NCI-H774 (cell line): ENCODE measurements at places on chromosomes 12 and 14.

- DNase-seq, result peak; percentile 67
These were observed 120.1 kb downstream of the SMOC1 start for GRCh38 chr14:69999261-69999674.

- no peak for DNase-seq
These were observed 36.4 kb downstream of the ITPK1 start for GRCh38 chr14:93079321-93079720.

GRCh38 chr14:67650151-67650550 is 24.3 kb downstream of the VTI1B start:
- no peak for DNase-seq

GRCh38 chr14:69876221-69876847 is 2.9 kb upstream of the SMOC1 start:
- DNase-seq, result no peak

DNA sequence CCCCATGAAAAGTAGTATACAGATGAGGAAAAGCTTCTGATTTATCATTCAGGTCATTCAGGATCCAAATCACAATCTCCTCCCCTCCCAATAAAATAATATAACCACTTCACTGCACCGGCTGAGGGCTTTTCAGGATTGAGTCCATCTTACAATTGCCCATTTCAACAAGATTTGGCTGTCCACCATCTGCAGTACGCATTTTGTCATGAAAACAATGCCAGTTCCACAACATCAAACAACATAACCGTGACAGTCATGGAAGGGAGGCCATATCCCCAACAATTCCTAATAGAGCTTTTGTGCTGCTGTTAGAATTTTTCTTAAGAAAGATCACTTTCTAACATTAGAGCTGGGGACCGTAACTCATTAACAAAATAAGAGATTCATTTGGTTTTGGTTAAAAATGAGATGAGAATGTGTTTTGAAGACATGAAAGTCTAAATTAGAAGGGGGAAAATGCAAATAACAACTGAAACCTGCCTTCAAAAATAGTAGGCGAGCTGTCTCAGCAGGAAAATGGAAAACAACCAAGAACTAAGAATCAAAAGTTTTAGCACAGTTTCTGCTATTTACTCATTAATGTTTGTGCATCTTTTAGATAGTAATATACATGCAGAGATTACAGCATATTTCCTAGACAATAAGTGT is 38.3 kb upstream of the TMTC2 start:
- no peak for DNase-seq

DNA sequence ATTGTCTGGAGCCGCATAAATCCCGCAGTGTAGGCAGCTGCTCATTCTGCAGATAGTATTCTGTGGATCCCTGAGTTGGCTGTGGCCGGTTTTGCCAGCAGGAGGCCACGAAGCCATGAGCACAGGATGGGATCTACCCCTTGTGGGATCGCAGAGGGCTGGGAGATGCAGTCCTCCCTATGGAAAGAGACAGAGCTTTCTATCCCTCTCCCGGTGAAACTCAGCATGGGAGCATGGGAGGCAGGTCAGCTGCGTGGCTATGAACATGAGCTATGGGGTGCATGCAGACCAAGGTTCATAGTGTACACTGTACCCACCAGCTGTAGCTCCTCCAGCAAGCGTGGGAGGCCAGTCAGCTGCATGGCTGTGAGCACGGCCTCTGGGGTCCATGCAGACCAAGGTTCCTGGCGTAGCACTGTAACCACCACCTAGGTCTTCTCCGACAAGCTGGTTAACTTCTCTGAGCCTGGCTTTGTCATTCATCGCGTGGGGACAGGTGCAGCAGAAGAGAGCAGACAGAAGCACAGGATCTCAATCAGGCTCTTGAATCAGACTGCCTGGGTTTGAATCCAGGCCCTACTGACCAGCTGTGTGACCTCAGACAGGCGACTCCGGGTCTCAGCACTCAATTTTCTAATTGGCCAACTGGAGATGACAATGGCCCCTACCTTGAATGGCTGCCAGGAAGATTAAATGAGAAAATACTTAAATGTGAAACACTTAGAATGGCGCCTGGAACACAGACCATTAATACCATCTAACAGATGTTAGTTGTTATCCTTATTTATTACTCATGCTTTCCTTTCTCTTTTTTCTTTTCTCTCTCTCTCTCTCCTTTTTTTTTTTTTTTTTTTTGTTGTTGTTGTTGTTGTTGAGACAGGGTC is 6.0 kb downstream of the BDKRB1 start:
- DNase-seq, result no peak

GRCh38 chr14:36579001-36579555 is 3.3 kb downstream of the NKX2-8 start:
- no peak for DNase-seq

DNA sequence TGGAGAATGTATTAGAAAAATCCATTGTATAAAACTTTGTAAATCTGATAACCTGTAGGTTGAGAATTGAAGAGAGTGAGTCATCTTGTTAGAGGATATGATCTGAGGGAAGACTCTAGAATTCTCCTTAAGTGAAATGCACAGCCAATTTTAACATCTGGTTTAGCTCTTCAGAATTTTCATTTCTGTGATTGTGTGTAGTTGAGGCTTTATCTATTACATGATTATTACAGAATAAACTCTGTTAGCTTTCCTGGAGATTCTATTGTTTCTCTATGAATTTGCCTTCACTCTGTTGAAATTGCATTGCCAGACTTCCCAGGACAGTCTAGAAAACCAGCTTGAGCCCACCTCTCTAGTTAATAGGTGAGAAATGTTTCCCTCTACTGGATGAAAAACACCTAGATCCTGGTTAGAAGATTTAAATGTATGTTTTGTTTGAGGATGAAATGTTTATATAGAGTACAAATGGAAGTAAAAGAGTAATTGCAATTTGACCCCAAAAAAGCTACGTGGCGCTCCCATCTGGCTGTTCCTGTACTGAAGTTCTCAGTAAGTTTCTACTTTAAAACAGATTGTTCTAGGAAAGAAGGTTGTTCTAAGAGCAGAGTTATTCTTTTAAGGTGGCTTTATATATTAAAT is 2.9 kb downstream of the NUDT4 start:
- no peak for DNase-seq

- peak; percentile 85 for DNase-seq
These were observed 102.7 kb upstream of the TBX5 start for GRCh38 chr12:114508529-114509129.

GRCh38 chr14:103074729-103075367 is 9.2 kb upstream of the LBHD2 start:
- DNase-seq, result no peak

DNA sequence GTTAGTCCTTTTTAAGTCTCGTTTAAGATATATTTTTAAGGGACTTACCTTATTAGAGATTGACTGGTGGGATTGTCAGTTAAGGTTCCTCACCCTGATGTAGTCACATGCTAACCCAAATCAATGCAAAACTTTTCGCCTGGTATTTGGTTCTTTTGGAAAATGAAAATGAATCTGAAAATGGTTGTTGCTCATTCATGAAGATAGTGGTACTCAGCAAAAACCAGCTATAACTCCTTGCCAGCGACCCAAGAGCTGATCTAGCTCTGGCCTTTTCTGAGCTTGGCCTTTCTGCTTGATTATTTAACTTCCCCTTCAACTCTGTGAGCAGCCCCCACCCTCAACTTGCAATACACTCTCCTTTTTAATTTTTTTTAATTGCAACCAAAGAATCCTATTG is 85.0 kb upstream of the GTF2A1 start:
- DNase-seq, result no peak

DNA sequence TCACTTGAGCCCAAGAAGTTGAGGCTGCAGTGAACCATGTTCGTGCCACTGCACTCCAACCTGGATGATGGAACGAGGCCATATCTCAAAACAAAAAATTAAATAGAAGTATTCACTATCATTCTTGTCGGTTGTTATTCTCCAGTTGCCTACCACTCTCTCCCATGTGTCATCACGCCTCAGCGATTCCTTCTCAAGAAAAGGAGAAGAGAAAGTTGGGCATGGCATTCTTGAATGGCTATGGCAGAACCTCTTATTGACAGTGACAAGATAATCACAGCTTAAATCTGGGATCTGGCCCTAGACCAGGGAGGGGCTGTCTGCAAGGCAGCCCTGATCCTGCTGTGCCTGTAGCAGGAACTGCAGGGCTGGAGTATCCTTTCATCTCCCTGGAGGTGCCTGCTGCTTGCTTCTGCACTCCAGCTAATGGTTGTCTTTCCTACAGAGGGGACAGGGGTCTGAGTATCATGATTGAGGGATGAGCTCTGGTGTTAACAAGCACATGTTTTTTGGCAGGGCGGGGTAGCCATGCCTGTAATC is 12.8 kb upstream of the MLEC start:
- no peak for DNase-seq

DNA sequence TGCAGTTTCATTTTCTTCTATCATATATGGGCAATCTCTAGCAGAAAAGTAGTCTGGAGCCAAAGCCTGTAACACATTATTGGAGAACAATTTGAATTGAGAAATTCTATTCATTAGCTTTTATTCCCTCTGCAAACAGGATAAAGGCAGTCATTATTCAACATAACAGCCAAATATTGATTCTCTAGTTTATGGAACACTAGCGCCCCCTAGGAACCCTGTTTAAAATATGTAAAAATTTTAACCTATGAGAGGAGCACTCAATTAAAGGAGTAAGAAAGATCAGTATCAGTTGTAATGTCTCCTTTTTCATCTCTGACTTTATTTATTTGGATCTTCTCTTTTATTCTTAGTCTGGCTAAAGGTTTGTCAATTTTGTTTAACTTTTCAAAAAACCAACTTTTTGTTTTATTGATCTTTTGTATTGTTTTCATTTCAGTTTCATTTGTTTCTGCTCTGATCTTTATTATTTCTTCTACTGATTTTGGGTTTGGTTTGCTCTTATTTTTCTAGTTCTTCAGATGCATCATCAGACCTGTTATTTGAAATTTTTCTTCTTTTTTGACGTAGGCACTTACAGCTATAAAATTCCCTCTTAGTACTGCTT is 4.8 kb upstream of the LMNTD1 start:
- peak; percentile 57 for DNase-seq

GRCh38 chr12:98744680-98745079 is 99.6 kb downstream of the APAF1 start:
- no peak for DNase-seq

DNA sequence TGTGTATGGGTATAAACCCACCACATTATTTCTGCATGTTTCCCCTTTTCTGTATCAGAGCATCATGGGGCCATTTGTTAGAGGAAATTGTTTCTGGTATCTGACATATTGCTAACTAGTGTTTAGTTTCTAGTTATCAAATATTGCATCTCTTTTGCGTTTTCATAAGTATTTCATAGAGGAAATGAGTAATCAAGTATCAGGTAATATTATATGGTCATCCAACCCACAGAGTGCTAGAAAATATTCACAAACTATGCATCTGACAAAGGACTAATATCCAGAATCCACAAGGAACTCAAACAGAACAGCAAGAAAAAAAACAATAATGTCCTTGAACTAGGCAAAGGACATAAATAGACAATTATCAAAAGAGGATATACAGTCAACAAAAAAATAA is 258.9 kb upstream of the LRIG3 start:
- no peak for DNase-seq

DNA sequence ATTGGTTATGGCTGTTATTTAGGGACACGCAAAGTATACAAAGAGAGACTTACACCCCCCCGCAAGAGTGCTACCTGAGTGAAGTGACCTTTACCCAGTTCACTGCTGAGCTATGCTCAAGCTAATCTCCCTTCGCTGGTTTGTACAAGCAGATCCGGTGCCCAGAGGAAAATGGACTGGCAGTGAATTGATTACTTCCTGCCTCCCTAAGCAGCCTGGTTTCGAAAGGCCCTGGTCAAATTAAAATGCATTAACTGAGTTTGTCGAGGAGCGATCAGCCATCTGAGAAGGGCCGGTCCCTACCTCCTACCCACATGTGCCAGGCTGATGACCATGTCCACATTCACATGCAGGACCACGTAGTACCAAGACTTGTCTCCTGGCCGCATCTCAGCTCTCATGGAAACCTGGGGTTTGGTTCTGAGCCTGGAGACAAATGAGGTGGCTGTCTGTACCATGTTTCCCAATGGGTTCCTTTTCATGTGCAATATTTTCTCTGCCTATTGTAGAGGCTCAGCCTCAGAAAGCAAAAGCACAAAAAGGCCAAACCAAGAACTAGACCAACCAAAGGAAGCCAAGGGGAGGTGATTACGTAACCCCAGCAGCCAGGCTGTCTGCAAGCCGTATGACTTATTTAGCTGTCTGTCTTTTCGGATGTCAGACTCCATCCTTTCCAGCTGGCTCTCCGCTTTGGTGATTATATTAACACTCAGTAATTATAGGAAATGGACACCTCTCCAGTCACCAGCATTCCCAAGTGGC is 284.7 kb upstream of the PWP1 start:
- DNase-seq, result peak; percentile 16

- no peak for DNase-seq
These were observed 12.6 kb downstream of the RCOR1 start for GRCh38 chr14:102605029-102605428.

DNA sequence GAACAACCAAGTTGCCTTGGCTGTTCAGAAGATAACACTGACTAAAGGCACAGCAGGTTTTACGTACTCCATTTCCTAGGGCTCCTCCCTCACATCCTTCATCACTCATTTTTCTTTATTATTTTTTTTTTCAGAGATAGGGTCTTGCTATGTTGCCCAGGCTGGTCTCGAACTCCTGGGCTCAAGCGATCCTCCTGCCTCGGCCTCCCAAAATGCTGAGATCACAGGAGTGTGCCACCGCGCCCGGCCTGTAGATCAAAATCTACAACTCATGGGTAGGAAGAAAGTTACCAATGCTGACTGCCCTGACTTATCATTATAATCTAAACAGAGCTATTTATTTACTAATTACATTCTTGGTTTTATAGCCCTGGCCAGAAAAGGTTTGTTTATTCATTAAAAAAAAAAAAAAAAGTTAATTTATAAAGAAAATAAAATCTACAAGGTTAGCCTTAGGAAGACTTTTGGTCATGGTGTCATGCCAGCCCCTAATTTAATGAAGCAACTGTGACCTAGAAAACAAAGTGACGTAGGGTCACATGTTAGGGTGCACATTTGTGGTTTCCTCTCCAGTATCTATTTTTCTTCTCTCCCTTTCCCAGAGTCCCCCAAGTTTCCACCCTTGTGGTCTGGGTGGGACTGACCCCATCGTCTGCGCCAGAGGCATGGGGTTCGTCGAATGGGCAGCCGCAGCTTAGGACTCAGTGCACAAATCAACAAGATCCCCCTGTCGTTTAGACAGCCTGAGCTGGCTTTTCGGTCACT is 19.0 kb upstream of the FOXN3 start:
- no peak for DNase-seq

DNA sequence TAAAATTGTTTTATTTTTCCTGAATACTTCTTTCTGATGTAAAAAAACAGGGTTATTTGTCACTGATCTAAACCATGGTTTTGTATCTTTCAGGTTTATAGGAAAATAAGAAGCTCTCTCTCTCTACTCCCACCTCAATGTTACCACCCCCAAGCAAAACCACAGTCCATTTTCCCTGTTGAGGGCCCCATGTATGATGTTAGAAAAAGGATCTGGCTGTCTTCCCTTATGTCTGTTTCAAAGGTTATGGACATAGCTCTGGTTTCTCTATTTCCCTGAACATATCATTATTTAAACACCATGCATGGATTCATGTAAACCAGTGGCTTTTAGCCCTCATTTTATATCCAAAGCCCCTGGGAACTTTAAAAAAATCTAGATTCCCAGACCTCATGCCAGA is 649.0 kb upstream of the TBX3 start:
- no peak for DNase-seq

- no peak for DNase-seq
These were observed 259.4 kb downstream of the PRKD1 start for GRCh38 chr14:29668201-29668600.
